ENCODE measurements at places on chromosomes 1 and 21.

- DNase-seq, result no peak
Observed at GRCh38 chr1:221530791-221531190, 211.1 kb downstream of the DUSP10 start.

DNA sequence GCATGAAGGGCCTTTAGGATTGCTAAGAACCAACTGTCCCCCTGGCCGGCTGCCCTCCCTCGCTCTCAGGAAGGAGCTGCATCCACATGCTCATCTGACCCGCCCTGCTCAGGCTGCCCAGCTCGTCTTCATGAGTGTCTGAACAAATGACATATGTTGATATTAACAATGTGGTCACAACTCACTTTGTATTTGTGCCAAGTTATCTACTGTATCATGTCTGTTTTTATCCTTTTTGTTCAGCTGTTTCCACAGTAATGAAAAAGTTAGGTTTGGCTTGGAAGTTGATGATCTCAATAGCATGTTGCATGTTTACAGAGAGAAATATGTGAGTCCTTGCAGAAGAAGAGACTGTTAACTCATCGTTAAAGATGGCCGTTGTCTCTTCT is 75.1 kb downstream of the PHTF1 start:
- no peak for DNase-seq

DNA sequence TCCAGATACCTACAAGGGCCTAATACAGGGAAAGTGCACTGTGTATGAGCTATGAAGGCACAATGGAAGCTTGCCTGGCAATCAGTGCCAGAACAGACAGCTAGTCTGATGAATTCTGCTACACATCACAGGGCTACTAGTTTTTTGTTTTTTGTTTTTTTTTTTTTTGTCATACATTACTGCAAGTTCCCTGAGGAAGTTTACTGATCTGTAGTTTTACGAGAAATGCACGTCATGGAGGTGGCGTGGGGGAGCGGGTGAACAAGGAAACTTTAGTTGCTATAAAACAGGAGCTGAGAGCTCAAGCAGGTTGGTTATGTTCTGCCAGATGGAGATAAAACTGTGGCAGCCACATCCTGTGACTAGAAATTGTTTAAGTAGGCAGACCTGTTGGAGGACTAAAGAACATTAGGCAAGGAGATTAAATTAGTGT is 17.7 kb downstream of the PTPRC start:
- DNase-seq, result peak; percentile 55

- no peak for DNase-seq
Observed at GRCh38 chr1:6424000-6424565, 493 bp upstream of the ESPN start.

- no peak for DNase-seq
Observed at GRCh38 chr1:65939636-65940035, 146.9 kb downstream of the PDE4B start.

DNA sequence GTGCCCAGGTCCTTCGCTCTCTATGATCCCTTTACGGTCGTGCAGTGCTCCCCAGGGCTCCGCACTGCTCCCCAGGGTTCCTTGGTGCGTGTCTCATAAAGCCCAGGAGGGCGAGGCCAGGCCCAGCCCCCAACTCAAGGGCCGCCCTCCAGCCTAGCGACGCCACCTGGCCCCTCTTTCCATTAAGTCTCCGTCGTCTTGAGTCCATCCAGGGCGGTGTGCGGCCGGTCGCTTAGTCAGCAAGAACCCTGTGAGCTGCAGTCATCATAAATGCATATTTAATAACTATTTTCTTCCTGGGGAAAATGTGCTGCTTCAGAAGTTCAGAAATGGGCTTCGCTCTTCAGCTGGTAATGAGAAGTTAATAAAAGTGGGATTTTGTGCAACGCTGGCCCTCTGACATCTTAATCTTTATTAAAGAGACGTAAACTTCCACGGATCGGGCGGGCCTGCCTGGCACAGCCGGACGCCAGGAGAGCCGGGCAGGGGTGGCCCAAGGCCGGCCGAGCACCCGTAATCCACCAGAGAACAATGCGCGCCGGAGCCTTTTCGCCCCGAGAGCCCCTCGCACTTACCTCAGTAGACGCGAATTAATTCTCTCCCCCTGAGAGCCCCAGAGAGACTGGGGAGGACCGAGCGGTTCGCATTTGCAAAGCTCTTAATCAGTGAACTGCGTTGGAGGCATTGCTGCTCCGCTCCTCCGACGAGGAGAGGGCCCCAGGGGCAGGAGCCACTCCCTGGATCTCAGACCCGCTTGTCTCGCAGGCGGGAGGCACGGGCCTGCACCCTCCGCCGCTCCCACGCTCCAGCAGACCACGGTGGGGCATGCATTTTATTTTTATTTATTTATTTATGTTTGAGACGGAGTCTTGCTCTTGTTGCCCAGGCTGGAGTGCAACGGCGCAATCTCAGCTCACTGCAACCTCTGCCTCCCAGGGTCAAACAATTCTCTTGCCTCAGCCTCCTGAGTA is 188.3 kb upstream of the ARHGEF16 start:
- no peak for DNase-seq

- no peak for DNase-seq
Observed at GRCh38 chr1:31414980-31415370, 2.0 kb downstream of the SERINC2 start.

DNA sequence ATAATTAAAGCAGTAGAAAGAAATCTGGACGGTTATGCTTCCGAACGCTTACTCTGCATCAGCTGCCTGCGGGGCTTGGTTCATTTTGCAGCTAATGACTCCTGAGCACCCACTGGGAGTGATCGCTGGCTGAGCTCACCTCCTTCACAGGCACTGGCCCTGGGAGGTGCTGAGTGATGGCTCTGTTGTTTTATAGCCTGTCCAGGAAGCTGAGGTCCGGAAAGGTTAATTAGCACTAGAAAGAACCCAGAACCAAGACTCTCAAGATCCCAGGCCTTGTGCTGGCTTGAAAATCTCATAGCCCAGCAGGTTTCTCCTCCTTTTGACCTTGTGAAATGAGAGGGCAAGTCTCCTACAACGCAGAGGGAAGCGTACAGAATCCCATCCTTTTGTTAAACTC is 226.2 kb downstream of the AJAP1 start:
- no peak for DNase-seq

DNA sequence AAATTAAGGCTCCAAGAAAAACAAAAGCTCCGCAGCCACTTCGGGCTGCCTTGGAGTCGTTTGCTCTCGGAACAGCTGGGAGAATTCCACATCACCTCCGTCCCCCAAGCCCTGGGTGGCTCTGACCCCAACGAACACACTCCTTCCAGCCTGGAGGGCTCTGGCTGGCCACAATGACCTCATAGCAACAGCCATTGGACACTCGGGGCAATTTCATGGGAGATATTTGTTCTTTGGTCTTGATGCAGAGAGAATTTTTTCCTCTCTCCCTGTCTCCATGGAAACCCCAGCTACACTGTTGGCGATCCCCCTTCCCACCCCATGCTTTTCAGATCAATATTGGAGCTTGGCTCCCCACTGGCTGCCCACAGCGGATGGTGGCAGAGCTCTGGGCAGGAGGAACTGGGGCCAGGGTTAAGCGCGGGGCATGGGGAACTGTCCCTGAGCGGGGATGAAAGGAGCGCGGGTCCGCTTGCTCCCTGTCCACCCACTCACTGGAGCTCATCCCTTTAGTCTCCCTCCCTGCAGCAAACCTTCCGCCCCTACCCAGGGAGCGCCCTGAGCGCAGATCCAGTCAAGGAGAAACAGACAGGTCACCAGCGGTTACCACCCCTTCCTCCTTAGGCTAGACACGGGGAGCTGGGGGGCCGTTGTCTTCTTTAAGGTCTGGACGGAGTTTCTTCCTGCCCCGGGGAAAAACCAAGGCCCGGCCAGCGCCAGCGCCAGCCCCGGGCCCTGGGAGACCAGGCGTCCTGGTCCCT is 1.2 kb downstream of the WNT4 start:
- DNase-seq, result no peak

- no peak for DNase-seq
Observed at GRCh38 chr21:34336756-34337391, 26.9 kb upstream of the KCNE2 start.

DNA sequence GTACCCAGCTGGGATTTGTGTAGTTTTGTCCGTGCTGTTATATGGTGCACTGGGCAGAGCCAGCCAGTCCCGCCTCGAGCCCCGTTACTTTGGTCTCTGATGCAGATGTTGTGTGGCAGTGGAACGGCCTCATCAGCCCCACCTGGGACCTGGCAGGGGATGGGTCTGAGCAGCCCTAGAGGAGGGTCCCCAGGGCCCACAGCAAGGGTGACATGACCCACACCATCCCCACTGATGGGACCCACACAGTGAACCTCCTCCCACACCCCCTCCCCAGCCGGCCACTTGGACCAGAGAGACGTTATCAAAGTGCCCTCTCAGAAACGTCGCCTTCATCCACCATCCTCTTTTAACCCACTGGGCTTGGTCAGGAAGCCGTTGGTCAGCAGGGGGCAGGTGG is 42.0 kb upstream of the PCBP3 start:
- DNase-seq, result no peak

- DNase-seq, result no peak
Observed at GRCh38 chr1:18008081-18008480, 99.5 kb upstream of the IGSF21 start.

- DNase-seq, result no peak
Observed at GRCh38 chr21:45556645-45557615, 14.7 kb upstream of the SLC19A1 start.

DNA sequence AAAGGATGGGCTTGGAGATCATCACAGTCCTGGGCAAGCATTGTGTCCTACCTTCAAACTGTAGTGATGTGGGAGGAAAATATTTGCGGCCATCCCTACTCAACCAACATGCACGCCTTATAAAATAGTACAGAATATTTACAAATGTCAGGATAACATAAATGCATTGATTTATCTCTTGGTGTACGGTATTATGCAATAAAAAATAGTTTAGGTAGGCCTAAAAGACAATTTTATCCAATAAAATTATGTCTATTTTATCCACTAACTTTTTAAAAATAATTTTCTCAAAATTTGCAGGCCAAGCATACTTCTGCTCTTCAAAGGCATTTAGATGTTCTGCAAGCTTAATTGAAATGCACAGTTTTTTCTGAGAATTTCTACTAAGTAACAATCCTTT is at the start of gene OR2T1:
Gene OR2T1 (plus strand): TSS at position 301 of the 400 bp plus-strand sequence. CDS start 3,100 bp downstream, outside the sequence.
- DNase-seq, result no peak

- no peak for DNase-seq
Observed at GRCh38 chr1:229753764-229754551, 127.9 kb downstream of the URB2 start.

DNA sequence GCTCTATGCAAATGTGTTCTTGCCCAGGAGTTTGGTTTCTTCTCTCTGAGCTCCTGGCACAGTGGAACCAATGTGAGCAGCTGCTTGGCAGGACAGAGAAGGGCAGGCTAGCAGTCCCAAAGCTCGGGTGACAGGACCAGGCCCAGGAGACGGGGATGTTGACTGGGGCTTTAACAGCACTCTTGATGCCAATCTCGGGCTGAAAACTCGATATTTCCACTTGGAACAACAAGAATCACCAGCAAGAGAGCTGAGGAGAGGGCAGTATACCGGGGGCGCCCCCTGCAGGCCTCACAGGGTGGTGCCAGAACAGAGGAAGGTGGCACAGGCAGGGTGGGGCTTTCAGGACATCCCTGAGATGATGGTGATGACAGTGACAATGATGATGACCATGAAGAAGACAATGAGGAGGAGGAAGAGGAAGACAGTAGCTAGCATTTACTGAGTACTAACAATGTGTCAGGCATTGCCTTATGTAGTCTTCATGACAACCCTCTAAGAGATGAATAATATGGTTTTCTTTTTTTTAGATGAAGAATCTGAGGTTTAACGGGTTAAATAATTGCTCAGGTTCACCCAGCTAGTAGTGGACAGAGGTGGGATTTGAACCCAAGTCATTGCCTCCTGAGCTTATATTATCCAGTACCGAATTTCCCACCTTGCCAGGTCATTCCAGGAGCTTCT is 2.7 kb upstream of the KCNJ9 start:
- peak; percentile 45 for DNase-seq

DNA sequence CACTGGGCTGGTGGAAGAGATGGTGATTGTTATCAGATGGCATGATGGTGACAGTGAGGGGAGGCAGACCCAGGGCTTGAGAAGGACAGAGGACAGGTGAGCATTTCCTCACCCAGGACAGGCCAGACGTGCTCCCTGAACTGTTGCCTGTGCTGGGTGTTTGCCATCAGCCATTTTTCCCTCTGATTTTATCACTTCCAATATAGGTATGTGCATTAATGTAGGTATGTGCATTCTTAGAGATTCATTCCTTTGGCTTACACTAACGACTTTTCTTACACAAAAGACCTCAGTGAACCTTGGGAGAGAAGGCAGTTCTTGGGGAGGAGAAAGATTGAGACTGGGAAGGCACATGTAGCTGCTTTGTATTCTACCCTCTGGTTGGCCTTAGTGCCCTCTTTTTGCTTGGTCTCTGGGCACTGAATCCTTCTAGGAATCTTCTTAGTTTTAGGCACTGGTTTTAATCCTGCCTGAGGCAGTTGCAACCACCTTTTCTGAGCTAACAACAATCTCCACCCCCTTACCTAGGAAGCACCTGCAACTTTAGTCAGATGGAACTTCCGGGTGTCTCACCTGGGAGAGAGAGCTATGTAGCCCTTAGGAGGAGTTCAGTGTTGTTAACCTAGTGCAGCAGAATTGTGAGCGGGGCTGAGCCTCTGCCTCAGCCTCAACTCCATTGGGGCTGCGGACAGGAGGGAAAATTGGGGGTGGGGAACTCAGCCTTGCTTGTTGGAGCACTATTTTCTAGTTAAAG is 30.9 kb downstream of the C1orf116 start:
- no peak for DNase-seq

- DNase-seq, result no peak
Observed at GRCh38 chr1:188402986-188403385, 1574.2 kb downstream of the PLA2G4A start.

GRCh38 chr1:58487002-58487401 is 59.5 kb downstream of the OMA1 start:
- no peak for DNase-seq

DNA sequence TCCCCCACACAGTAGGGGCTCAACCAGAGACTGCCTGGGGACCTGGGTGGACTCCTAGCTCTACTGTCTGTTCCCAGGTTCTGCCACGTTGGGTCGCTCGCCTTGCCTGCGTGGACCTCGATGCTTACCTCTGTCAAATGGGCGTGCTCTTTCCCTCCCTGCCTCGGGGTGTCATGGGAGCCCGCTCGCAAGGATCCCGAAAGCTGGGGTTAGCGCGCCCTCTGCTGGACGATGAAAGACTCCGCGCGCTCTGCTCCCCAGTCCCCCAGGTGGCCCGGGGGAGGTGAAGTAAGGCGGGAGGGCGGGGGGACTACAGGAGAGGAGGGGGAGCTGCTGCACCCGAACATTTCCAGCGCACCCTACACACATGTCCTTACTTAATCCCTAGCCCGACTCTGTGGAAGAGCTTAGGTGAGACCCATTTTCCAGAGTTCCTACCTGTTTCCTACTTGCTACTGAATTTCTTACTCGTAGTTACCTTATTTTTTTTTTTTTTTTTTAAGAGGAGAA is 2.3 kb upstream of the BSND start:
- peak; percentile 67 for DNase-seq

Data from stimulated activated CD4-positive, alpha-beta T cell treated with anti-CD3 and anti-CD28 coated beads, TNF-alpha, amount 100 ng/mL, for 1 hour (primary cell).